Activated T-helper 9 cell treated with anti-CD3 and anti-CD28 coated beads, Interleukin-2, amount 50 U/mL, for 16 hours (primary cell): ENCODE measurements at places on chromosomes 11 and 22.

GRCh38 chr22:28507896-28508295 lies 171.7 kb downstream of the TTC28 start:
- DNase-seq: no peak

DNA sequence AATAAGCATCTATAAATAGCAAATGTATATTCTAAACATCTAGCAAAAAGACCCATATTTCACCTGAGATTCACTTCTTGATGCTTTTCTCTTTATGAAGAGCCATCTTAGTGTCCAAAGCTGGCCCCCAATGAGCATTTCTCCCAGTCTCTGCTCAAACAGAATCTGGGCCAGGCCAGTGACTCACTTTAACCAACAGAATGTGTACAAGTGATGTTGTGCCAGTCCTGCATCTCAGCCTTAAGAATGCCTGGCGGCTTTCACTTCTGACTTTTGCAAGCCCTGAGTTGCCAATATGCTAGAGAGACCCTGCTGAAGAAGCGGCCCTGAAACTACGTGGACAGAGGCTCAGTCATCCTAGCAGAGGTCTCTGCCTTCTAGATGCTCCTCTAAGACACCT lies 6.9 kb upstream of the COPB1 start:
- no peak for DNase-seq

GRCh38 chr11:61830237-61831105 lies 2.4 kb downstream of the FADS2 start:
- DNase-seq: no peak

DNA sequence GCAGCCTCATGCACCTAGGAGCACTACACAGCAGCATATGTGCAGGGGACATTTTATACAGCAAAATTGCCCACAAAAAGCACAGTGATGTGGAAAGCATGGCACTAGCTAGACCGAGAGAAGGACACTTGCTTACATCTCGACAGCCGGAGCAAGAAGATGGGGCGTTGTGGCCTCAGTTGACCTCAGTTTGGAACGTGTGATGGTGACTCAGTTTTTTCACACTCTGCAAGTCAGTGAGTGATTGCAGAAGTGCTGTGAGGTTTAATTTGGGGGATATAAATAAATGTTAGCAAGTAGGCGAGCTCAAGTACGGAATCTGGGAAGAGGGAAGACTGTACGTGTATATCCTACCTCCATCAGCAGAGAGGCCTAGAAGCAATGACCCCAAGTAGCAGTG lies 23.3 kb downstream of the LRP5 start:
- no peak for DNase-seq

DNA sequence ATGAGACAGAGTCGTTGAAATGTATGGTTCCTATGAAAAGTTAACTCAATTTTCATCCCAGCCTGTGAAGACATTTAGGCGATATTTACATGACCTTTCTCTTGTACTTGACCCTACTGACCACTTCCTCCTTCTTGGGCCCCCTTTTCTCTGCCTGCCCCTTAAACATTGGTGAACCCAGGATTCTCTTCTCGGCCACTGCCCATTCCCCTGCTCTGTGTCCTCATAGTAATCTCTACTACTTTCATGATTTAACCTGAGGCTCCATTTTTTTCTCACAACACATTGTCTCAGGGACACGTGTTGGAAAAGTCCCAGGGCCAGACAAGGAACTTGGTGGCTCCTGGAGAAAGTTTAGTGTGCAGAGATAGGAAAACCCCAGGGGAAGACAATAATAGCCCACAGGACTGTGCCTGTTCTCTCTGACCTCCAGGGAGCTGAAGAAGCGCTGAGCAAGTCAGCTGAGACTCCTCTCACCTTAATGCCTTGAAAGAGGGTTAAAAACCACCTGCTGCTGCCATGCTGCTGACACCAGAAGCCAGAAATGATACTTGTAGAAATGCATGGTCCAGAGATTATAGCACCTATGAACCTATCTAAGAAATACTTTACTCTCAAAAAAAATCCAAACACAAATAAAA lies 42.5 kb upstream of the SPATA19 start:
- DNase-seq: no peak
